GM13976 (cell line): ENCODE measurements at places on chromosomes 2 and 18.

GRCh38 chr2:70525032-70525431, 28.6 kb downstream of the TGFA start:
- no peak for DNase-seq

- DNase-seq = peak; percentile 17
Observed at GRCh38 chr2:14516844-14517243, 115.7 kb upstream of the LRATD1 start.

GRCh38 chr18:47917923-47918610, 12.4 kb downstream of the SMAD2 start:
- DNase-seq = peak; percentile 22

DNA sequence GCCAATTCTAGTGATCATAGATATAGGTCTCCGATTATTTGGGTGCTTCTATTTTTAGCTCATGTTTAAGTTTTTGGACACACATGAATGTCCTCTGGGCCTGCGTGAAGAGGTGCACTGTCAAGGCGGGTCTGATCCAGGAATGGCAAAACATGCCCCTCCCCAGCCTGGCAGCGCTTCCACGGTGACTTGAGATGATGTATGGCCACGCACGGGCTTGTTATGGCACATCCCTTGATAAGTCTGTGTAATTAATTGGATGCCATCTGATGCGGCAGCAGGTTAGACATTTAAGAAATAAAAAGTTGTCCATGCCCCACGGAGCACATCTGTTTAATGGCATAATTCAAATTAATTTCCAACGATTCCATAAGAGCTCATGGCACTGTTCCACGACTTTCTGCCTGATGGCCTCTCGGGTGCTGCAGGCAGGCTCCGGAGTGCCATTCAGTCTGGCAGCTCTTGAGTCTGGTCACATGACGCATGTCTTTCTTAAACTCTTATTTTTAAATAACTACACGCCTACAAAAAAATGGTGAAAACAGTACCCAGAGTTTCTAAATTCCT, 151.4 kb downstream of the ACKR3 start:
- DNase-seq = no peak

DNA sequence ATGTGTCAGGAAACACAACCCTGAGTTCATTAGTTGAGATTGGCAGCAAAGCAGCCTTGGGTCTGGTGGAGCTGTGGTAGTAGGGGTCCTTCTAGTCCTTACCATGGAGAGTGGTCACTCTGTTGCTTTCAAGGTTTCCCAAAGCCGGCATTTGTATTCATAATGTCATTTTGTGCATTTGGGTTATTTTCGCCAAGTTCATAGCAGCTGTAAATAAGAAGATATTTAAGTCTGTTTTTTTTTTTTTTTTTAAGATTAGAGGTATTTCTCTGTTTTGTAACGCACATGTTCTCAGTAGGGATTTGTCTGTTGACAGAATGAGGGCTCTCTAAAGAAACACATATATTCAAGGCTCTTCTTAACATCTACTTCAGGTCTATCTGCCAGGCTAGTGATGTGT, 114.1 kb downstream of the PRPF40A start:
- DNase-seq = no peak

DNA sequence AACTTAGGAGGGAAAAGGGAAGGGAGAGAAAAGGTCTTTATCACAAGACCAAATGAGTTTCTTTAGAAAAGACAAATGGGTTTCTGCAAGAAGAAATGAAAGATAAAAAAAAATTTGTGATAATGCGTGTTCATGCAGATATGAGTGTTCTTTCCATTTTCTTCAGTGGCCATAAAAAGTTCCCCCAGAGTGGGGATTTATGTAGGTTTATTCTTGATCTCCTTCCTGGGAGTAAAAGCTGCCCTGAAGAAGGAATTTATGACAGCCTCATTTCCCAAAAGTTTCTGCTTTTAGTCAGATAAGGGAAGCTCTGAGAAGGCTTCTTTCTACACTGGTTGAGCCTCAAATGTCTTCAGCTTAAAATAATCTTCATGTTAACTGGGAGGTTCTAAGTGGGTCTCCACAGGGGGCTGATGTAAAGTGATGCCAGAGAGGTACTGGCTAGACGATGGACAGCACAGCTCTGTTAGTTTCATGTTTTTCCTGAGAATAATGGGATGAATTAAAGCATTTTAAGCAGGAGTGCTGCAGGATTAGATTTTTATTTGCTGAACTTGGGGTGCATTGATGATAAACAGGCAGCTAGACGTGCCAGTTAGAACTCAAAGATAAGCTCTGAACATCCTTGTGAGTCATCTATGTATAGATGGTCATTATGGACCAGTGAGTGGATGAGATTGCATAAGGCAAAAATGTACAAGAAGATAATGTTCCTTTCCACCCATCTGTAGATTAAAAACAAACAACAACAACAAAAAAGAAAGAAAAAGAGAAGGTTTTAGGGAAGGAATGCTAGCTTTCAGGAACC, 99.4 kb upstream of the MSH2 start:
- DNase-seq = no peak

- no peak for DNase-seq
Observed at GRCh38 chr2:69965756-69966445, 4.5 kb upstream of the ASPRV1 start.

DNA sequence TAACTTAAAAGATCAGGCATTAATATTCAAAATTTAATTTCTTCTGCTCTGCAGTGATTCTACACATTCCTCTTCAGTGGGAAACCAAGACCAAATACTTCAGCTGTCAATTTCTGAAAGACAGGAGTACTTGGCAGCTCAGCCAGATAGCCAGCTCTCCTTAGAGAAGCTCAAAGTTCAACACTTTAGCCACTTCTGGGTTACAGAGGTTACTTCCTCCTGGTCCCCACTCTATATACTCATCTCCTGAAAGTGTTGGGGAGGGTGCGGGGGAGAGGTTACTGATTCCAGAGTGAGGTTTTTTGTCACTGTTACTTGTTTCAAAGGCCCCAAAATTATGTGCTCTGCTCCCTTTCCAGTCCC, 4.1 kb downstream of the CYTIP start:
- DNase-seq = peak; percentile 15
